ENCODE measurements at places on chromosomes 2 and 18. TPM values are rescaled to one million over a fixed set of nuclear protein-coding genes. Genes with fewer than 3 reads are reported as not detected.

- no peak overlapping the region for H3K4me3 ChIP-seq
- no peak for DNase-seq
- H3K27ac ChIP-seq = no peak overlapping the region
- H3K27me3 ChIP-seq = no peaks in the 10 kb centered on the region
- H3K4me1 ChIP-seq = peaks cover 32% of the 10 kb centered on the region
- peaks cover 2% of the 10 kb centered on the region for H3K36me3 ChIP-seq
These were observed 25.6 kb downstream of the IKZF2 start for GRCh38 chr2:213125646-213126347.

DNA sequence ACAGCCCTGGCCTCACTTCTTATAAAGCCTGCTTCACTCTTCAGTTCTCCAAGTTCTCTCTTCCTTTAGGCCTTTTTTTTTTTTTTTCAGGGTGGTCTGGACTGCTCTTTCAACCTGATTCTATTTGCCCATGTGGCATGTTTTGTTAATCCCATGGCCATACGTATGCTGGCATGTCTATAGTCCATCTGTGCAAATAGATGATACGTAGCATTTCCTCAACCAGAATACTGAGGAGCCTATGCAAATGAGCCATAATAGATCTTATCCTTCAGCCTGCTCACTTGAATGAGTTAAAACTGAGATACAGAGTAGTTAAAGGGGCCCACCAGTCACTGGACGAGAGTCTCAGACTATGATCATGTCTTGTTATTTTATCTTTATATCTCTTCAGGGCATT is 265.2 kb upstream of the CXCR4 start:
- H3K27me3 ChIP-seq = peaks cover 2% of the 10 kb centered on the region
- no peaks in the 10 kb centered on the region for H3K4me1 ChIP-seq
- no peak overlapping the region for H3K4me3 ChIP-seq
- no peaks in the 10 kb centered on the region for H3K36me3 ChIP-seq
- H3K27ac ChIP-seq = no peak overlapping the region

TLX2 gene
- 0.18 TPM for total RNA-seq

IGFBP2 gene
- total RNA-seq = 376 TPM

CPO gene
- total RNA-seq = not detected

FAM110C gene
- total RNA-seq = 6.4 TPM

- H3K27ac ChIP-seq = no peak overlapping the region
- H3K4me1 ChIP-seq = no peaks in the 10 kb centered on the region
- no peak for DNase-seq
- H3K36me3 ChIP-seq = peaks cover 4% of the 10 kb centered on the region
- H3K27me3 ChIP-seq = no peaks in the 10 kb centered on the region
- no peak overlapping the region for H3K4me3 ChIP-seq
These were observed 14.9 kb downstream of the HPCAL1 start for GRCh38 chr2:10317646-10318045.

ACADL gene
- total RNA-seq = 13.2 TPM

REG1B gene
- total RNA-seq = not detected

DNA sequence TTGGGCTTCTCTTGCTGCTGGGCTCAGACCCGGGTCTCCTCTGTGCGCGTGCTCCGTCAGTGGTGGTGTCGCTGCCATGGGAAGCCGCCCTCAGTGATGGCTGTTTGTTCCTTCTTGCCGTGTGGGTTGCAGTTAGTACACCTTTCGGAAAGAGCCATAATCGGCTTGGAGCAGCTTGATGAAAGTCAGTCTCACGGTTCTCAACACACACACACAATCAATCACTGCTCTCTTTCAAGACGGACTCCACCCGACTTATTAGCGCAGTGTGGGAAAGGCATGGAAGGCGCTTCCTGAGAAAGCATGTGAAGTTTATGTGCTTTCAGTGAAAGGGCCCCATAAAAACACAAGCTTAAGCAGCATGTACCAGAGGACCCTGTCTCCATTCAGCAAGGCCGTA is 64.1 kb downstream of the SOX11 start:
- peak overlapping the region; percentile 6 for H3K27ac ChIP-seq
- no peak for DNase-seq
- peaks cover 43% of the 10 kb centered on the region for H3K27me3 ChIP-seq
- peak overlapping the region; percentile 6 for H3K4me3 ChIP-seq
- no peaks in the 10 kb centered on the region for H3K36me3 ChIP-seq

MARCHF4 gene
- total RNA-seq = 0.09 TPM

- no peak overlapping the region for H3K27ac ChIP-seq
- H3K4me3 ChIP-seq = no peak overlapping the region
- no peaks in the 10 kb centered on the region for H3K4me1 ChIP-seq
- H3K27me3 ChIP-seq = peaks cover 65% of the 10 kb centered on the region
- peak; percentile 22 for DNase-seq
These were observed 158.3 kb downstream of the RTP5 start for GRCh38 chr2:242027676-242028450.

GRCh38 chr18:28404694-28405093 is 227.8 kb upstream of the CDH2 start:
- H3K4me1 ChIP-seq = peaks cover 3% of the 10 kb centered on the region
- no peak for DNase-seq
- no peak overlapping the region for H3K4me3 ChIP-seq
- no peaks in the 10 kb centered on the region for H3K36me3 ChIP-seq
- no peak overlapping the region for H3K27ac ChIP-seq
- H3K27me3 ChIP-seq = no peaks in the 10 kb centered on the region

DNA sequence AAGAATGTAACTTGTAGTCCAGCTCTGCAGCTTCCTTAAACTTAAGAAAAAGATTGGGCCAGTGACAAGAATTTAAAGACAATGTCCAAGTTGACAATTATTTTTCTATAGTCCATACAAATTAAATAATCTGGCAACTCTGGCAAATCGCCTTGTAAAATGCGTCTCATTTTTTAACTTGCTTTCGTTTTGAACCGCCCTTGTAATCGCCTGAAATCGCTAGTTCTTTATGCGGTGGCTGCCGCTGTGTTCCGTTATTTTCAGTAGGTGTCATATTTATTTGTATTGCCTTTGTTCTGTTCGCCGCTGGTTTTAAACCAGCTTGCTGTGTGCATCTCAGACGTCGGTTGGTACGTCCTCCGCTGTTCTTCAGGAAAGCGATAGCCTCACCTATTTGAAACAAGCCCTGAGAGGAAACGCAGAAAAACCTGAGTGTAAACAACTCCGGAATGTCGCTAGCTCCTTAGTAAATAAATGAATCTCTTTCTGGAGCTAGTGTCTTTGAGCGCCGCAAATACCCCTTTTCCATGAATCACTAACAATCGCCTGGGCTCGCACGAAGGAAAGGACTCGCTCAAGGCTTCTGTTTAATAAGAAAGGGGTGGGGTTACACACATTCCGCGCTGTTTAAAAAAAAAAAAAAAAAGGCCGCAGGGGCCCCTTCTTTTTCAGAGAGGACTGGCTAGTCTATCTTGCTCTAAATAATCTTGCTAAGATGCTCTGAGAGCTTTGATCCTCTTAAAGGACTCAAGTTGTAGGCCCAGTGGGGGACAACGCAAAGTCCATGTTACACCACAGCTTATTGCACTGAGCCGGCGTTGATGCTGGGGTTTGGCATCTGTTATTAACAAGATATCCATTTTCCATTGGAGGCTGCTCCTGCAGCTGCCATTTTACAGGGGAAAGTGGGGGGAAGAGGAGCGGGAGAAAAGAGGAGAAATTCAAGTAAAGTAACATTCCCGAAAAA is 3.0 kb downstream of the HOXD8 start:
- H3K4me1 ChIP-seq = peaks cover 24% of the 10 kb centered on the region
- DNase-seq = no peak
- H3K36me3 ChIP-seq = no peaks in the 10 kb centered on the region
- no peak overlapping the region for H3K27ac ChIP-seq
- H3K27me3 ChIP-seq = peaks cover 91% of the 10 kb centered on the region

- H3K27ac ChIP-seq = no peak overlapping the region
- no peaks in the 10 kb centered on the region for H3K27me3 ChIP-seq
- peaks cover 10% of the 10 kb centered on the region for H3K4me1 ChIP-seq
- H3K36me3 ChIP-seq = no peaks in the 10 kb centered on the region
- no peak for DNase-seq
- no peak overlapping the region for H3K4me3 ChIP-seq
These were observed 15.9 kb upstream of the SERPINB11 start for GRCh38 chr18:63686871-63687270.

DNA sequence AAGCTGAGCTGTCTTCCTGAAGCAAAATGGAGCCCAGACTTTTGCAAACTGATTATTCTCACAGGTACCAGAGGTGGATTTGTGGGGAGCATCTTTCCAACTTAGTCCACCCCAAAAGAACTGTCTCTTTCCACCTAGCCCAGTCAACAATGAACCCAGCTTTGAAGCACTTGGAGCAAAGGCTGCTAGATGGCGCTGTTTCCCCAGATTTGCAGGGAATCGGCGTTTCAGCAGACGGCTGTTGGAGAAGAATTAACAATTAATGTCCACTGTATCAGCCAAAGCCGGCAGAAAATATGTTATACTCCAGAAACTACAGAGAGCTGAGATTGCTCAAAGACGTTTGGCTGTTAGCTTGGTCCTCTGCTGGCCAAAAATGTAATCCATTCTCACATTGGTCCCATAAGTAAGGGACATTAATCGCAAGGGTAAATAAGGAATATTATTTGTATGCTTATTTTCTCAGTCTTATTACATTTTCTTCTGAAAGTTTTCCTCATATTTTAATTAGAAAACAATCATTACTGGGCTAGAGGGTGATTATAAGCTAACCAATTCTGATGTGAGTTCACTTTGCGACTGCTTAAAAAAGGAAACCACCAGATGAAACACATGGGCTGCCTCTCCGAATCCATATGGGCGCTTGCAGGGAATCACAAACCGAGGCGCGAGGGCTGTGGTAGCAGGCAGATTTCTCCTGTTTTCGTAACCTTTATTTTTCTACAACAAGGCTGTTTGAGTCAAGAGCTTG is 423.8 kb upstream of the MEX3C start:
- H3K4me3 ChIP-seq = no peak overlapping the region
- DNase-seq = peak; percentile 38
- peaks cover 47% of the 10 kb centered on the region for H3K27me3 ChIP-seq
- no peaks in the 10 kb centered on the region for H3K36me3 ChIP-seq

GRCh38 chr2:239874636-239875356 is 150.3 kb downstream of the NDUFA10 start:
- H3K27ac ChIP-seq = no peak overlapping the region
- peaks cover 33% of the 10 kb centered on the region for H3K27me3 ChIP-seq
- no peak overlapping the region for H3K4me3 ChIP-seq

INPP5D gene
- total RNA-seq = 9.4 TPM

- no peak overlapping the region for H3K4me3 ChIP-seq
- no peak for DNase-seq
- no peaks in the 10 kb centered on the region for H3K27me3 ChIP-seq
- no peaks in the 10 kb centered on the region for H3K36me3 ChIP-seq
- no peak overlapping the region for H3K27ac ChIP-seq
- H3K4me1 ChIP-seq = peaks cover 13% of the 10 kb centered on the region
These were observed 22.0 kb downstream of the KATNAL2 start for GRCh38 chr18:46939337-46939963.

- no peak for DNase-seq
- no peak overlapping the region for H3K4me3 ChIP-seq
- no peaks in the 10 kb centered on the region for H3K36me3 ChIP-seq
- H3K4me1 ChIP-seq = peaks cover 7% of the 10 kb centered on the region
- peaks cover 25% of the 10 kb centered on the region for H3K27me3 ChIP-seq
These were observed 261.2 kb downstream of the ALK start for GRCh38 chr2:29660201-29660600.
